ENCODE measurements at places on chromosomes 3 and 15.
A peak's percentile ranks its signal among the peaks of the same experiment; 100 is the strongest.

DNA sequence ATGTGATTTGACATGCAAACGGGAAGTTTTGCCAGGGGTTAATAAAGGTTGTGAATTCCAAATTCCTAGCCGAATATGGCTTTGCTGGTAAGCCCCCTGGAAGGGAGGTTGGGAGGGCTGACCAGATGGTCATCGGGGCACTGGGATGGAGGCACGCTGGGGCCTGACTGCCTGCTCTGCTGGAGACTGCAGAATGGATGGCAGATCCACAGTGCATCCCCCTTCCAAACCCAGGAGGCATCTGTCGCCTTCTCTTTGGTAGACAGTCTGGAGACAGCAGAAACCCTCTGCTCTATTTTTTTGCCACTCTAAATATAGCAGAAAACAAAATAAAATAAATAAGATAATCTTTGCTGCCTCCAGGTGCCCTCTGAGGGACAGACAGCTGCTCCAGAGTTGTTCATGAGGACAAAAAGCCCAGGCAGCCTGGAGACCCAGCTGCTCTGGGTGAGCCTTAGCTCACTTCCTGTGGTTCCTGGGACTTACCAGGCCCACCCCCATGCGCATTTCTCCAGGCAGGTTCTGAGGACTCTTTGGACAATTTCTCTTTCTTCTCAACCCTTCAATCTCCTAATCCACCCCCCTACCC, 6.1 kb upstream of the SPTBN5 start:
- no peak for DNase-seq

- DNase-seq = no peak
Observed at GRCh38 chr3:126465928-126466544, 9.7 kb downstream of the ZXDC start.

- DNase-seq = peak; percentile 48
Observed at GRCh38 chr3:156818890-156819289, 7.3 kb upstream of the LEKR1 start.

DNA sequence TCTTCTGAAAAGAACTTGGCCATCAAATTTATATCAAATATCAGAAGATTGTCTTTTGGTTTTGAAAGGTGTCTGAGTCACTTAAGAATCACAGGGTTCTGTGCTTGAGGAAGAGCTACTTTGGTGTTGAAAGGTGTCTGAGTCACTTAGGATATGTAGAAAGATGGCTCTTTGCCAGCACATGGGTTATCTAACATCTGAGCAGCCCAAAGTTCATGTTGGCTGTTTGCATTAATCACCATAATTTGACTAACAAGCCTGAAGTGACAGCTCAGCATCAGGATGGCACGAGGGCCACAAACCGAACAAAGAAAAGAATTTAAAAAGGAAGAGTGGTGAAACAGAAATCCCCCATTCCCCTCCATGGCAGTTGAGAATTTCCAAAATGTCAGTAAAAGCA, 190.5 kb upstream of the CMC1 start:
- peak; percentile 89 for DNase-seq

- DNase-seq = no peak
Observed at GRCh38 chr3:111819927-111820326, 39.1 kb upstream of the PHLDB2 start.

- DNase-seq = no peak
Observed at GRCh38 chr3:182257361-182257760, 535.9 kb upstream of the ATP11B start.

DNA sequence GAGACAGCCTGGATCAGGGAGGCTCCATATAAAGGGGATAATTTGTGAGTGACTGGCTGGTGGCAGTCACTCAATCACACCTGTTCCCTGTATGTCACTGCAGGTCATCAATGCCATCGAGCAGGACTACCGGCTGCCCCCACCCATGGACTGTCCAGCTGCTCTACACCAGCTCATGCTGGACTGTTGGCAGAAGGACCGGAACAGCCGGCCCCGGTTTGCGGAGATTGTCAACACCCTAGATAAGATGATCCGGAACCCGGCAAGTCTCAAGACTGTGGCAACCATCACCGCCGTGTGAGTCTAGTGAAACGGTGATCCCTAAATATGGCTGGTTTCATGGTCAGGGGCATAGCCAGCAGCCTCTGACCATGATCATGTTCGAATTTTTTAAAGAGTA, 453.2 kb downstream of the EPHB1 start:
- no peak for DNase-seq

- no peak for DNase-seq
Observed at GRCh38 chr15:33150431-33150941, 44.0 kb downstream of the FMN1 start.

DNA sequence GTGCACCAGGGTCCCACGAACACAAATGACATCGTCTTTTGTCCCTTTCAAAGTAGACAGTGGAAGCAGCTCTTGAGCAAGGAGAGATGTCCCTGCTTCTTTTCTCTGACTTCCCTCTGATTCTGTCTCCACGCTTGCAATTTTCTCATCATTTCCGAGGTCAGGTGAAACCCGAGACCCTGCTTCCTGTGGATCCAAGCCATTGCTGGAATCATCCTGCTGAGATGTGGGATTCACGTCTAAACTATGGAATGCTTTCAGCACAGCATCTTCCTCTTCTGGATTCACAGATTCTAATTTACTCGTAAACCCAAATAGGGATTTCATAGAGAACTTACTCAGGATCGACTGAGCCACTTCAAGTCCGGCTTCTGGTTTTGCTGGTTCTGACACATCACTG, 127.1 kb downstream of the FMN1 start:
- no peak for DNase-seq

- DNase-seq = no peak
Observed at GRCh38 chr15:94848054-94848453, 616.7 kb downstream of the MCTP2 start.

GRCh38 chr15:52086011-52086786, 26.4 kb downstream of the BCL2L10 start:
- no peak for DNase-seq

- DNase-seq = no peak
Observed at GRCh38 chr3:4543110-4543509, 50.0 kb downstream of the ITPR1 start.

- no peak for DNase-seq
Observed at GRCh38 chr3:141600331-141600730, 113.5 kb downstream of the RASA2 start.

DNA sequence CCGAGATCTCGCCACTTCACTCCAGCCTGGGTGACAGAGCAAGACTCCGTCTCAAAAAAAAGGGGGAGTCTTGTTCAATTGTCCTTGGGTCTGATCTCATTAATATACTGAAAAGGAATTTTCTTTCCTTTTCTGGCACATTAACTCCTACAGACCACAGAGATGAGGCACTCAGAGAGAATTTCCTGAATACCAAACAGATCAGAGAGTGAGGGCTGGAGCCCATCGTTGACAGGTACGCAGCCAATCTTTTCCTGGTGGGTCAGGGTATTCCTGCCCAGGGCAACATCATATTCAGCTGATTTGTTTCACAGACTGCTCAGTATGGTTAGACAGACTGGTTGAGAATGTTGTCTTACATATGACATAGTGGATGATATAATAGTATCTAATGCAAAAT, 82.8 kb upstream of the TNFSF10 start:
- no peak for DNase-seq

DNA sequence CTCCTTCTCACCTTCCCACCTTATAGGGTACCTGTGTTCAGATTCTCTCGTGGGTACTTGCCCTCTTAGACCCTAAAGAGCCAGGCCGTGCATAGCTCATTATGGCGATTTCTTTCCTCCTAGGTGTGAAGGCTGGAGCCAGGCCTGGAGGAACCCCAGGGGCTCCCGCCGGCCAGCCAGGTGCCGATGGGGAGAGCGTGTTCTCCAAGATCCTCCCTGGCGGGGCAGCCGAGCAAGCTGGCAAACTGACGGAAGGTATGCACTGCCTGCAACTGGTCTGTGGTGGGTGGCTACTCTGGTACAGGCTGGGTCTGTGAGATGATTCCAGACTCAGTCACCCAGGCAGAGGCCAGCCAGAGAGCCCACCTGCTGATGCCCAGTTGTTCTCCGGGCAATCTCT, 9.9 kb upstream of the APEH start:
- DNase-seq = no peak
